ENCODE measurements at places on chromosomes 4 and X.

DNA sequence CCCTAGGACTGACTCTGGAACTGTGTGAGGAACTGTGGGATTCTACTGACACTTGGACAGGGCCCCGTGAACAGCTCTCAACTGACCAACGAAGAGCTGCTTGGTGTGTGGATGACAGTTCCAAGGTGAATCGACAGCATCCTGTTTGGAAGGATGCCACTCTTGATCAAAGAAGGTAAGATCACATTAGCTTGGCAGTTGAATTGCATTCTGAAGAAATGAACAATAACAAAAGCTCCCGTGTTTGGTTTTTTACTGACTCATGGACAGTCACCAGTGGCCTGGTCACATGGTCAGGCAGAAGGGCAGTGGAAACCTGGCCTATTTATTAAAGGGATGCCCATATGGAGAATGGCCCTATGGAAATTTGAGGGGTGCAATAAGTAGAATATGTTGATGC, 33.1 kb upstream of the GPR34 start:
- DNase-seq = no peak

- DNase-seq = no peak
These were observed 4.0 kb upstream of the CCNG2 start for GRCh38 chr4:77153006-77153405.

DNA sequence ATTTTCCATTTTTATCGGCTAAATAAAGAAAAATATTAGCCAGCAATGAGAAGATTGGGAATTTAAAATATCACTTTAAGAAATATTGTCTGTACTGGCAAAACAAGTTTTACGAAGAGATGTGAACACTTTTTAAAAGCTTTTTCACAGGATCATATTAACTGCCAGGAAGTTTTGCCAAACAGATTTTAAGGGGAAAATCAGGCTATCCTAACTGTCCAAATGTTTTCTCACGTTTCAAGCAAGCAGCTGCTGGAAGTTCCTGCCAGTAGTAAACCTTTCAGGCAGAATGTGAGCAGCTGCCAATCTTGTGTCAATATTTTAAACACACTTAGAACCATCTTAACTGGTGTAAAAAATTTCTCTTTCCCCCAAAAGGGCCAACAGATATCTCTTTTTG, 101.1 kb downstream of the ADGRL3 start:
- no peak for DNase-seq

- no peak for DNase-seq
These were observed 1.1 kb upstream of the CCNQ start for GRCh38 chrX:153600032-153600373.

DNA sequence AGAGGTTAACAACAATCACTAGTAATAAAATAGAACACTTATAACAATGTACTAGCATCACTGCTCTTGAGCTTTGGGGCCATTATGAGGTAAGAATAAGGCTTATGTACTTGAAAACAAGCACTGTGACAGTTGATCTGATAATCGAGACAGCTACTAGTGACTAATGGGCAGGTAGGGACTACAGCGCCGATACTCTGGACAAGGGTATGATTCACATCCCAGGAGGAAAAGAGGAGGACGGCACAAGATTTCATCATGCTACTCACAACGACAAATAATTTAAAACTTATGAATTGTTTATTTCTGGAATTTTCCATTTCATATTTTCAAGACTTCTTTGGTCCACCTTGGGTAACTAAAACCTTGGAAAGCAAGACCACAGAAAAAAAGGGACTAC, 62.3 kb downstream of the FAM184B start:
- no peak for DNase-seq

- DNase-seq = no peak
These were observed 56.3 kb downstream of the ENOX2 start for GRCh38 chrX:130846746-130847145.

GRCh38 chrX:90883479-90883878, 551.2 kb upstream of the PABPC5 start:
- DNase-seq = no peak

DNA sequence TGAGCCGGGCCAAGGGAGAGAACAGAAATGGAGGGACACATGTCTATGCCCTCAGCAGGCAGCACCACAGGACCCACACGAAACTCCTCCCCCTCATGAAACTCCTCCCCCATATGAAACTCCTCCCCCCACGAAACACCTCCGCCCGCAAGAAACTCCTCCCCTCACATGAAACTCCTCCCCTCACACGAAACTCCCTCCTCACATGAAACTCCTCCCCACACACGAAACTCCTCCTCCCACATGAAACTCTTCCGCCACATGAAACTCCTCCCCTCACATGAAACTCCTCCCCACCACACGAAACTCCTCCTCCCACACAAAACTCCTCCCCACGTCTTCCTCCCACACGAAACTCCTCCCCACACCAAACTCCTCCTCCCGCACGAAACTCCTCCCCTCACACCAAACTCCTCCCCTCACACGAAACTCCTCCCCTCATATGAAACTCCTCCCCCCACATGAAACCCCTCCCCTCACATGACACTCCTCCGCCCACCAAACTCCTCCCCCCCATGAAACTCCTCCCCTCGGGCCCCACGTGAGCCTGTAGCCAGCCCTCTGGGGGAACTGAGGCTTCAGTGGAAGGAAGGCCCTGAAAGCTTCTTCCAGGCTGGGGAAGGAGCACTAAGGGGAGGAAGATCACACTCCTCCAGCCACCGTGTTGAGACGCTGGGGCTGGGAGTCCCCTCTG, 15.2 kb downstream of the ADRA2C start:
- DNase-seq = no peak

DNA sequence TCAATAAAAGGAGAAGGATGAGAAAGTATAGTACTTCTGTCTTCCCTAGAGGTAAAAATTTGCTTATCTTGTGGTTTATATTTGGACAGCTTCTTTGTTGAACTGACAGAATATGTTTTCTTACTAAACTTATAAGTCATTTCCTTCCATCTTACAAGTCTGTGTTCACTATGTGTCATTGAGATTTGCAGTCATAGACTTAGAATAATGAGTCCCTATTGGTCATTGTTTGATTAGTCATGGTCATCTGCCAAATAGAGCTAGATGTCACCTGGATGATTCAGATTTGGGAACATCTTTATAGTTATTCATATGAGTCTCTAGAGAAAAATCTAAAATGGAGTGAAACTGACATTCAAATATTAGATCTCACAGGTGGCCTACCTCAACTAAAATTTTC, 51.5 kb downstream of the SPATA18 start:
- no peak for DNase-seq
